ENCODE measurements at places on chromosomes 5 and 9.

GRCh38 chr9:80994892-80995291, 694.5 kb downstream of the TLE1 start:
- no peak for DNase-seq

GRCh38 chr5:138975098-138975847, 100.1 kb upstream of the LRRTM2 start:
- no peak for DNase-seq

DNA sequence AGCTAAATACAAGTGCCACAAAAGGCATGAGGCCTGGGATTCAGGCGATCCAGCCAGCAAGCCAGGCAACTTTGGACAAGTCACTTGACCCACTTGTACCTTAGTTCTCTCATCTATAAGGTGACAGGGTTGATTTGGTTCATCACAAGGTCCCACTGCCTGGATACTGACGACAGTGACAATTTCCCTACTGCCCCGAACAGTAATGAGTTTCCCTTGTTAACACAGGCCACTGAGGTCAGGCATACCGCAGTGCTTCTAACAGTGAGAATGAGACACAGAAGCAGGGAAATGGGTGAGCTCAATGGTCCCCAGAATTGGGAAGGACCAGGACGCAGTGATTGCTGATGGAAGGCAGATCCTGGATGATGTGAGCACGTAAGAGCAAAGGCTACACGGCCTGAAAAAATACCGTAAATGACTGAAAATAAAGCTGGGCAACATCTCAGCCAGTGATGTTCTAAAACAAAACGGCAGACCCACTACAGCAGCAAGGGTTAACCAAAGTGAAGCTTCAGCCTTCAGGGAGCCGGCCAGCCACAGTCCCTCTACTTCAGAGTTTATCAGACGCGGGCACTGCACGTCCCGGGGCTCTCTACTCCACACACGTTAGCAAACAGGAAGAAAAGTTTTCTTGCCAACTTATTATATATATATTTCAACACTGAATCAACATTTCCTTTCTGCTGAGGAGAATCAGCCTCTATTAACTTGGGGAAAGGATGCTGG, 846 bp downstream of the MGAT1 start:
- no peak for DNase-seq

- DNase-seq = no peak
Measured at GRCh38 chr5:93164690-93165089, 416.3 kb downstream of the NR2F1-AS1 start.

GRCh38 chr9:20112205-20112783, 323.5 kb upstream of the SLC24A2 start:
- no peak for DNase-seq

DNA sequence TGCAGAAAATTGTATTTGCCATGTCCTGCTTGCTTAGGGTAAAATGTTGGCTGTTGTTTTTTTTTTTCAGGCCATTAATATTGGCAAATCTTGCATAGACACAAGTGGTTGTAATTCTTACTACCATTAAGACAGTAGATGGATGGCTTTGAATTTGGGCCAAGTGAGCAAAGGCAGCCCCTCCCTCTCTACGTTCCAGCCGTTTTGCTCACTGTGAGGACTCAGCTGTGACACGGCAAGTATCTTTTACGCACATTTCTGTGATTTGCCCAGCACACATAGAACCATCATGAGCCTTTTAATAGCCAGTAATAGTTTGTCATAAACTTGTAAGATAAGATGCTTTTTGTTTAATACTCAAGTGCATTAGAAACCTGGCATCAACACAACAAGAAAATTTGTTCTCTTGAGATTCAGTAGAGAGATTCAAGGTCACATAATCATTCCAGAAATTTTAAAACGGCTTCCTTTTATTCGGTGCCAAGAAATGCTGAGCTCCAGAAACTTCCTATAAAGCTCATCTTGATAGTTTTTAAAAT, 205.2 kb upstream of the ADCY2 start:
- DNase-seq = peak; percentile 12

- DNase-seq = no peak
Measured at GRCh38 chr9:123756484-123757106, 173.3 kb downstream of the DENND1A start.

DNA sequence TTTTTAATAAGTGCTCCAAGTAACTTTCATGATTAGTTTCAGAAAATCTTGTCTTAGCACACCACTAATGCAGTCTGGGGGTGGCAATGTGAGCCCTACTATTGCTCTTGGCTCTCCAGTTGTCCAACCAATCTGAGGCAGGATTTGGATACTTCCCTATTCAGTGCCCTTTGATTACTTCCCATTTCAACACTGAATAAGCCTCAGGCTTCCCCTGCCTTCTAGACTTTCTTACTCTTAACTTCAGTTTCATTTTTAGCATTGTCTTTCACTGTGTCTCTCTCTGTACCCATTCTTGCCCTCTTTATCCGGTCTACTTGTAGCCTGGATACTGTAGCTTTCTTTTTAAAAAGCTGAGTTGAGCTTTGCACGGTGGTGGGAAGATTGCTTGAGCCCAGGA, 186.1 kb downstream of the C9orf152 start:
- DNase-seq = no peak

DNA sequence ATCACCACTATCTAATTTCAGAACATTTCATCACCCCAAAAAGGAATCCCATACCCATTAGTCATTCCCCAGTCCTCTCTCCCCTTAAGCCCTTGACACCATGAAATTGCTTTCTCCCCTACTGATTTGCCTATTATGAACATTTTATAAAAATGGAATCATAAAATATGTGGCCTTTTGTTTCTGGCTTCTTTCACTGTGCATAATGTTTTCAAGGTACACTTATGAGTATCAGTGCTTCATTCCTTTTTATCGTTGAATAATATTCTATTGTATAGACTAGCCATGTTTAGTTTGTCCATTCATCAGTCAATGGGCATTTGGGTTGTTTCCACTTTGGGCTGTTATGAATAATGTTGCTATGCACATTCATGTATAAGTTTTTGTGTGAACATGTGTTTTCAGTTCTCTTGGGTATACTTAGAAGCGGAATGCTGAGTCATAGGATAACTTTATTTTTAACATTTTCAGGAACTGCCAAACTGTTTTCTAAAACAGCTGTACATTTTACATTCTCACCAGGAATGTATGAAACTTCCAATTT, 40.4 kb upstream of the FGF1 start:
- no peak for DNase-seq

- no peak for DNase-seq
Measured at GRCh38 chr9:92561374-92562330, 25.9 kb upstream of the ECM2 start.

DNA sequence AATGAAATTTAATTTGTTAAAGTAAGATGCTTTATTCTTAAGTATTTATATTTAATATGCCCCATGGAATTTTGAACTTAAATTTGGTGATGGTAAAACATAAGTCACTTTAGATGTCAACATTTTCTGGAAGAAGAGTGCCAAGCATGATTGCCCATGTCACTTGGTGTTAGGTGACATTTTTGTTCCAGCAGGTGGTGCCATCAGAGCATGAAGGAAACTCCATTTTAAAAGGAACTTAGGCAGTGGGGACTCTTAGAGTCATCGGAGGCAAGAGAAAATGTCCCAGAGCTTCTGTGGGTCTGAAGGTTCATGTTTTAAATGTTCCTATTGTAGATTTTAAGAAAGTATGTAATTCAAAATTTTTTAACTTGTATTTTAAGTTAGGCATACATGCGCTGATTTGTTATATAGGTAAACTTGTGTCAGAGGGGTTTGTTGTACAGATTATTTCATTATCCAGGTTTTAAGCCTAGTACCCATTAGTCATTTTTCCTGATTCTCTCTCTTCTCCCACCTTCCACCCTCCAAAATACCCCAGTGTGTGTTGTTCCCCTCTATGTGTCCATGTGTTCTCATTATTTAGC, 789.3 kb downstream of the SEMA5A start:
- DNase-seq = peak; percentile 75

- no peak for DNase-seq
Measured at GRCh38 chr9:131411719-131412681, 18.1 kb downstream of the PRRC2B start.

GRCh38 chr5:37554938-37555337, 175.8 kb downstream of the WDR70 start:
- DNase-seq = no peak

DNA sequence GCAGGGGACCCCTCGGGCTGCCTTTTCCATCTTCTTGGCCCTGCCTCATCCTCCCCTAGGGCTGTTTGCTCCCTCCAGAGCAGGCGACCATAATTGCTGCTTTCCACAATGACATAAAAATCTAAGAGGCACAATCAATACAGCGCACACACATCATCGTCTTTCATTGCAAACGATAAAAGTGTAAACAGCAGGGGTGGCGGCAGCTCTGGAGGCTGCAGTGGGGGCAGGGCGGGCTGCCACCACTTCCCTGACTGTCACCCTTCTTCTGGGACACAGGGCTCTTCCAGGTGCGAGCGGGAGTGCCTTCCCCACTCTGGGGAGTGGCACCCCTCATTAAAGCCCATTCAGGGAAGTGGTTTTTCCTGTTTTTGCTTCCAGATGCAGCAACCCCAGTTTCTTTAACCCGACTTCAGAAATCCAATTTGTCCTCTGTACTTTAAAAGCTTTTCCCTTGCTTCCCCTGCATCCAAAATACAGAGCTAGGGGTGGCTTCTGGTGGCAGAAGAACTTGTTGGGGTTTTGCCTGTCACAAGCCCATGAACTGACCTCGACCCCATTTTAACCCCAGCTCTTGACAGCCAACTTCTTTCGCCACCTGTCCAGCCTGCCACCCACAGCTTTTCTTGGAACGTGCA, 45.7 kb downstream of the TSPAN17 start:
- peak; percentile 86 for DNase-seq

DNA sequence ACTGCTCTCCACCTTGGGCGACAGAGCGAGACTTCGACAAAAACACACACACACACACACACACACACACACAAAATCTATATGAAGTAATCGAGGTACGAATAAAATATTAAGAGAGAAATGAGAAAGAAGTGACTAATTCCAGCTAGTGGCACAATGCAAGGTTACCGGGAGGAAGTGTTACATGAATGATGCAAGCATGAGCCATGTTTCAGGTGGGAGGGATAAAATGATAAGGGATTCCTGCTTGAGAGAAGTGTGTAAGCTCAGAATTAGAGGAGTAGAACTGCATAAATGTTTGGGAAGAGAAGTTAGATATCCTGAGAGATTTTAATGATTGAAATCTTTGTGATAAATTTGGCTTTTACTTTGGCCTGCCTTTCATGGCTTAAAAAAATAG, 18.8 kb downstream of the HAPLN1 start:
- DNase-seq = no peak

DNA sequence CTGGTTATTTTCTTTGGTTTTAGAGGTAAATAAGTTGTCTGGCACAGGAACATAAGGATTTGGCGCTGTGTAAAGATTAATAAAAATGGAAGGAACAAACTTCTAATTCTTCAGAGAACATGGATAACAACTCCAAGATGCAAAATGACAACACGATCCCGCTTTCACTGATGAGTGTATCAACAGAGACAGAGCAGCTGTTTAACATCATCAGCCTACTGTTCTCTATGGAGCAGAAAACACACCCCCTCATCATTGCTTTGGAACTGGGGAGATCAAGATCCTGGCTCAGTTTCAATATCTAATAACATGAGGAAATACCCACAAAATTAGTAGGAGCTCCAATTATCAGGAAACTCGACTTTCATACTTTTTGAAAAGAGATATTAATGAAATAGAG, 8.3 kb upstream of the GAS1 start:
- DNase-seq = no peak

GRCh38 chr9:20271096-20271495, 351.2 kb downstream of the MLLT3 start:
- DNase-seq = no peak
